ENCODE measurements at places on chromosomes 11 and 22.
A peak's percentile ranks its signal among the peaks of the same experiment; 100 is the strongest.

- DNase-seq, result no peak
Measured at GRCh38 chr22:38402204-38402603, 52.8 kb downstream of the KCNJ4 start.

DNA sequence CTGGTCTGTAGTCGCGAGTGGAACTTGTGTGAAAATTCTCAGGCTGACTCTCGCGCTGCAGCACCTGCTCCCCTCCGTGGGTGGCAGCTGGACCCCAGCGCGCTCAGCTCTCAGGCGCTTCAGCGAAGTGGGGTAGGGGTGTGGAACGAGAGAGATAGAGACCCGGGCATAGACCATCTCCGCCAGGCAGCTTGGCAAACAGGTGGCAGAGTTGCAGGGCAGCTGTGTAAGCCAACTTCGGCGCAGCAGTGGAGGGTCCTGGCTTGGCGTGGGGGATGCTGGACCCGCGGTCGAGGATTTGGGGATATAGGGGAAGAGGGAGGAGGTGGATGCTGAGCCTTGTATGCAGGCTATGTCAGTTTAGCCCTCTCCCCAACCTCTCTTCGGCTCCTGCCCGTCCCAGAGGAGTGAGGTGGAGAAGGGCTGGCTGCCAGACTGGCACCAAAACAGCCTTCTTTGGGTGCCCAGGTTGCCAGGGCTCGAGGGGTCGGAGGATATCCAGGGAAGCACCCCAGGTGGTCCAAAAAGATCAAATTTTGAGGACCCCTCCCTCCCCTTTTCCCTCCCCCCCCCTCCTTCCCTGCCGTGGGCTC, 746 bp upstream of the CALCB start:
- DNase-seq, result no peak

GRCh38 chr11:44527476-44527875, 38.0 kb upstream of the CD82 start:
- DNase-seq, result no peak

DNA sequence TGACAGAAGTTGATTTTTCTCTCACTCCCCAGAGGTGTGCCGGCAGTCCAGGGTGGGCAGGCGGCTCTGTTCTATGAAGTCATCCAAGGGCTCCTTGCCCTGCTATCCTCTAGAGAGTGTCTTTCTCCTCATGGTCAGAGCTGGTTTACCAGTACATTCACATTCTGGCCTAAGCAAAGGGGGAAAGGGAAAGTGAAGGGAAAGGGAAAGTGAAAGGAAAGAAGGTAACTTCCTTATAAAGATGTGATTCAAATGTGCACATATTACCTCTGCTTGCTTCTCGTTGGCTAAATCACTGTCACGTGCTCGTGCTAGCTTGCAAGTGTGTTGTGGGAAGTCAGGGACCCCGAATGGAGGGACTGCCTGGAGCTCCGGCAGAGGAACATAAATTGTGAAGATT, 2.9 kb upstream of the HTATIP2 start:
- DNase-seq, result no peak

DNA sequence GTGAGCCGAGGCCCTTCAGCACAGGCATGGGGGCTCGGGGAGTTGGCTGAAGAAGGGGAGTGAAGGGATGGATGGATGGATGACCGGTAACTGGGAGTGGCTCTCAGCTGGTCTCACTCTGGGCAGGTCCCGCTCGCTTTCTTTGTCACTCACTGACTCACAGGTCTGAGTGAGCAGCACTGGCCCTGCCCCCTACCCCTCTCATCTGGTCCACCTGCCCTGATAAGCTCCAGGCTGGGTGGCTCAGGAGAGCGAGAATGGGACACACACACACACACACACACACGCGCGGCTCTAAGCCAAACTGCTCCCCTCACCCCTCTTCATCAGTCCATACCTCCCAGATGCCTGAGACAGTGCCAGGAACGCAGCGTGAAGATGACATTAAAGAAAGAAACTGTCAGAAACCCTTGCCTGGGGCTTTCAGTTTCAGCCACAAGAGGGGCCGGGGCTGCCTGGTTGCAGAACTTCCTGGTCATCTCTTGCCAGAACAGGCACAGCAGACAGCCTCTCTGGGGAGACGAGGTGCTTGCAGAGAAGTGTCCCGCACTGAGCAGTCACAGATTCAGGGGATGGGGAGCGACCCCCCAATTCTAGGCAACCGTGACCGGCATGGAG, 16.5 kb upstream of the SHISAL1 start:
- DNase-seq, result no peak

DNA sequence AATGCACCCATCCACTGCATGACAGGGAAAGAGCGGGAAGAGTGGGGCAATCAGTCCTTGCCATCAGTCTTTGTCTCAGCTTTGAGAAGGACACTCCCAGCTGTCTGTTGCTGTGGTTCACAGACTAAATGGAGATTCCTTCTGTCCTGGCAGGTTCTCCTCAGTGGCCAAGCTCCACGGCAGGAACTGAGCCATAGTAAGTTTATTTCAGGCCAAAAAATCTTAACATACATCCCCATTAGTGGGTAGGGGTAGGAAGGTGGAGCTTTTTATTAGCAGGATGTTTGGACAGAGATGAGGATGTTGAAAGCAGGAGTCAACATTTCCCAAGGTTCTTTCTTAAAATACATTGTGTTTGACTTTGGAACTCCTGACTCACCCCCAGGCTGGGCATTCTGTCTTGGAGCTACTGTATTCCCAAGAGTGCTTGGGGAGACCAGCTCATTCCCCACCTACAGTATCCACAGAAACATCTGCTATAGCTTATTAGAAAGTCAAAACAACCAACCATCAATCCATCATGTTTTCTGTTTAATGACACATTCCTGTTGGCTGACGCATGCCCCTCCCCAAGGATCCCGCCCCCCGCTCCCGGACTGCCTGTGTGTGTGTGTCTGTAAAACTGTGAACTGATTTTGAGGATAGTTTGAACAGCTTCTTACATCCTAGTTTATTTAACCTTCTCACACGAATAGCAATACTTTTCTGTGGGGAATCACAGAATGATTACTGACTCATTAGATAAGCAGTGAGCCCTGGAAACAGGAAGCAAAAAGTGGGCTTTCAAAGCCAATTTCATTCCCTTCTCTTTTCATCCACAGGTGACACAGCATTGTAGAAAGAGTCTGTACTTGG, 109.5 kb downstream of the CCDC81 start:
- no peak for DNase-seq

GRCh38 chr22:37151401-37151800, 1.7 kb upstream of the IL2RB start:
- no peak for DNase-seq

GRCh38 chr11:5553343-5553742, 5.0 kb upstream of the OR52H1 start:
- DNase-seq, result no peak

DNA sequence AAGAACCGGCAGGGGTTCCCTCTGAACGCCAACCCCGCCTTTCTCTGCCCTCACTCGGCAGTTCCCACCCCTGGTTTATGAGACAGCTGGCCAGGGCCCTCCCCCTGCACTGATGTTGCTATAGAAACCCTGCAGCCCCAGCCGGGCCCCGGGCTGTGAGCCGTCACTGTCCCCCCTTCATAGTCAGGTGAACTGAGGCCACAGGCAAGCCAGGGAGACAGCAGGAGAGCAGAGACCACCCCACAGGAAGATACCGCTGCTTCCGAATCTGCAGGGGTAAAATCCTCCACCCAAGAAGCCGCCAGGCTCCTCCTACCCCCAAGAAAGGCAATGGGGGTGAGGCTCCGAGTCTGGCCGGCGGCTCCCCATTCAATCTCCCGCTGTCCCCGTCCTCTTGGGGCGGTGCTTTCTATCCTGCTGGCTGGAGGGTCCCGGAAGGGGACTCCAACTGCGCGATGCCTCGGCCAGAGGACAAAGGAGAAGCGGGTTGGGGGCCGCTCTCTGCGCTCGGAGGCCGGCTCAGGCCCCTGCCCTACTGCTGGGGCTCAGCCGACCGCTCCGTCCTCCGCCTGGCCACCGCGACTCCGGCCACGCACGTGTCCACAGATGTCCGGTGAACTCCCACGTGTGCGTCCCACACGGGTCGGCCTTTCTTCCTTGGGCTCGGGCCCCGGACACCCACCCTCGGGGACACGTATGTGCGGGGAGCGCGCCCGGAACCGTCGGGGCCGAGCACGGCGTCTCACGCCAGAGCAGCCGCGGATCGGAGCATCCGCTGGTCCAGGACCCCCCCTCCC, 587 bp downstream of the SLC25A22 start:
- DNase-seq, result peak; percentile 65

DNA sequence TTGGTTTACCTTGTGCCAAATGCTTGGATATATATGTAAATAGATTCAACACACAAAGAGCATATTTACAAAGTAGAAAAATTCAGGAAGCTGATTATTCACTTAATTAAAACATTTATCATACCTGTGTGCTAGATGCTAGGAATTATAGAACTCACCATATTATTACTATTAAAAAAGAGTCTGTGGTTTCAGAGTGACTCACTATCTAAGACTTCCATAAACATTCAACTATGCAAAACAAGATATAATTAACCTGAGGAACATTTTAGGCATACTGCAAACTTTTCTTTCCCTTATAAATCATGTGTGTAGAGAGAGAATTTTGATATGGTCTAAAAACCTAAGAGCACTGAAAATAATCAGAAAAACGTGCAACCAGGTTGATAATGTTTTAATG, 27.3 kb downstream of the CTSC start:
- no peak for DNase-seq

GRCh38 chr11:91435694-91436395, 788.8 kb upstream of the FAT3 start:
- DNase-seq, result no peak

DNA sequence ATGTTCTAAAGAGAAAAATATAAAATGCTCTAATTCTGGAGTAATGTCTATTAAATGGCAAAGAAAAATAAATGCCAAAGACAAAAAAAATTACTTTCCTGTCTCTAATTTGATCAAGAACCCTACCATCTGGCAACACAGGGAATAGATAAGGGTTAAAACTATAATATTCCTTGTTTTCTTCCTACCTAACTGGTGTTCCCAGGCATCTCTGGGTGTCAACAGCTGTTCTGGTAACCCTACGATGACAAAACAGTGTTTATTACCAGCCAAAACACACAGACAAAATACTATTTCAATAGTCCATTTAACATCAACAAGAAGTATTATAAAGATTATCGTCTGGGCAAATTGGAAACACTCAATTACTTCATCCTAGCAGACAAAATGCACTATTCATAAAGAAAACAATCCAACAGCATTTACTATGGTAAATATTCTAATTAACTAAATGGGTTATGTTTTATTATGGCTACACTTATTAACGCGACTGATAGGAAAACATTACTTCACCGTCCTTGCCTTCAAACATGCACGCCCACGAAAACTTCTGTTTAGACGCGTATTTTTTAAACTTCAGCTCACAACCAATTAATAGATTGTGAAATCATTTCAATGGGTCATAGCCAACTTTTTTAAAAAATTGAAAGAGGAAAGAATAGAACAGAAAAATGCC, 50.6 kb downstream of the LGR4 start:
- no peak for DNase-seq

DNA sequence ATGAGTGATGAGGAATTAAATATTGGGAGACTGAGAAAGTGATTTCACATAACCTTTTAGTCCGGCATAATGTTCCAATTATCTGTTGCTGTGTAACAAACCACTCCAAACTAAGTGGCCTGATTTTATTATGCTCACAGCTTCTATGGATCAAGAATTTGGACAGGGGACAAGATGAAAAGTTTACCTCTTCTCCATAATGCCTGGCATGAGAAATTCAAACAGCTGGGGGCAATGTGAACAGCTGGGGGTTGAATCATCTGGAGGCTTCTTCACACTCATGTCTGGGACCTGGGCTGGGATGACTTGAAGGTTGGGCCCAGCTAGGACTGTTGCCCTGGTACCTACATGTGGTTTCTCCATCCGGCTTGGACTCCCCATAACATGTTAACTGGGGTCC, 99.4 kb upstream of the DRD2 start:
- no peak for DNase-seq

GRCh38 chr11:92920331-92920730, 49.1 kb upstream of the MTNR1B start:
- DNase-seq, result no peak

DNA sequence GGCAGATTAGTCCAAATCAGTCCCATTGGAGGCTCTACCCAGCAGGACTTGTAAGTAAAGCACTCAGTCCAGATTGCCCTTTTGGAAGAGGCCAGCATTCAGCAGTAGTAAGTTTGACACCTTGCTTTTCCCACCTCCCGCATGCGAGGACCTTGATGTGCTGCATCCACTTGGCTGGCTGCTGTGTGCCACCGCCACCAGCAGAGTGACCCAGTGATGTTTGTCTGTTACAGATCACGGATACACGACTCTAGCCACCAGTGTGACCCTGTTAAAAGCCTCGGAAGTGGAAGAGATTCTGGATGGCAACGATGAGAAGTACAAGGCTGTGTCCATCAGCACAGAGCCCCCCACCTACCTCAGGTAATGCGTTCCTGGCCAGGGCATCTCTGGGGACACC, 6.6 kb downstream of the SMARCB1 start:
- DNase-seq, result no peak

GRCh38 chr11:132448334-132448995, 1078.0 kb downstream of the NTM start:
- no peak for DNase-seq

DNA sequence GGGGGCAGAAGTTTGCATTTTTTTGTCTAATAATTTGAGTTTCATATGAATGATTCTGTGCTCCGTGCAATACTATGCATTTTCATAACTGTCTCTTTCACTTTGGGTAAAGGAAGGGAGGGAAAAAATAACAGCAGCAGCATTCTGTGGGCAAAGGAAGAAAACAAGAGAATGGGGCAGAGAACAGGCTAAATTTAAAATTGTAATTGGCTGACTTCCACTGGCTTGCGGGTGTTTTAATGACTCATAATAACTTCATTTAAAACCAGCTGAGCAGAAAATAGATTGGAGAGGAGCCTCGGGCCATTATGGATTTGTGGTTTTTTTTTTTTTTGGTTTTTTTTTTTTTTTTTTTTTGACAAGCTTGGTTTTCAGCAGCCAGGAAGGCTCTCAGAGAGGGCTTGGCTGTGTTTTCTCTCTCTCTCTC, 107.4 kb downstream of the ZBTB16 start:
- no peak for DNase-seq

- DNase-seq, result no peak
Measured at GRCh38 chr11:114061681-114062049, 2.2 kb downstream of the ZBTB16 start.

GRCh38 chr22:19957445-19957844, 15.8 kb upstream of the TXNRD2 start:
- no peak for DNase-seq

DNA sequence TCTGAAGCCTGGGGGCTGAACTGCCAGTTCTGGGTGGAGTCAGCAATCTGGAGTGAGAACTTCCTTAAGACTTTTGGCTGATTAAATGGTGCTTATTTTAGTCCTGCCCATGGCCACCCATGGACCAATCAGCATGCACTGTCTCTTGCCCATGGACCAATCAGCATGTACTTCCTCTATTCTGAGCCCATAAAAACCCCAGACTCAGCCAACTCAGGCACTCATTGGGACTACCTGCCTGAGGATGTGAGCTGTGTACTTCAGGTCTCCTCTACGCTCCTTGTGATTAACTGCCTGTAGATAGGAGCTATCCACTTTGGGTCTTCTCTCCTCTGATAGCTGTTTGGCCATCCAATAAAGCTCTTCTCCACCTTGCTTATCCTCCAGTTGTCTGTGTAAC, 342.3 kb upstream of the CCDC179 start:
- DNase-seq, result no peak

GRCh38 chr11:10407749-10408685, 47.0 kb upstream of the AMPD3 start:
- no peak for DNase-seq

- no peak for DNase-seq
Measured at GRCh38 chr22:26648011-26648497, 9.3 kb upstream of the MIAT start.

All from anterior cingulate cortex (tissue), 58 donors.